AG04450 (cell line): ENCODE measurements at places on chromosomes 12 and 14.

- DNase-seq, result no peak
Observed at GRCh38 chr14:55706365-55706684, 126.3 kb downstream of the KTN1 start.

DNA sequence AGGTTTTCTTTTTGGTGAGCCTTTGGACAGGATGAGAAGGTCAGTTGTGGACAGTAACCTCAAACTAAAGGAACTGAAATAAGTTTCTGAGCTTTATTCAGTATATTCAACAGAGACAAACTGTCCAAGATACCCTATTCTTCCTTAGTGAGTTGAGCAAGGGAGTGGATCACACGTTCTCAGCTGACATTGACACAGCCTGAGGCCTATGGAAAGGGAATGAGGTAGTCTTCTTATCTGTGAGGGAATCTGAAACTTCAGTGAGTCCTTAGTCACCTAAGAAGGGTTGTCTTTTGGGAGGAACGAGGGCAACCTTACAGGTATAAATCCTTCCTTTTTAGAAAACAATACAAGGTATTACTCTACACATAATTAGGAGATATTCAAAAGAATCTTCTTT, 5.0 kb upstream of the NUBPL start:
- no peak for DNase-seq

GRCh38 chr14:103099081-103099732, 4.7 kb downstream of the EXOC3L4 start:
- DNase-seq, result no peak

- peak; percentile 66 for DNase-seq
Observed at GRCh38 chr12:60148109-60148508, 552.3 kb downstream of the SLC16A7 start.

DNA sequence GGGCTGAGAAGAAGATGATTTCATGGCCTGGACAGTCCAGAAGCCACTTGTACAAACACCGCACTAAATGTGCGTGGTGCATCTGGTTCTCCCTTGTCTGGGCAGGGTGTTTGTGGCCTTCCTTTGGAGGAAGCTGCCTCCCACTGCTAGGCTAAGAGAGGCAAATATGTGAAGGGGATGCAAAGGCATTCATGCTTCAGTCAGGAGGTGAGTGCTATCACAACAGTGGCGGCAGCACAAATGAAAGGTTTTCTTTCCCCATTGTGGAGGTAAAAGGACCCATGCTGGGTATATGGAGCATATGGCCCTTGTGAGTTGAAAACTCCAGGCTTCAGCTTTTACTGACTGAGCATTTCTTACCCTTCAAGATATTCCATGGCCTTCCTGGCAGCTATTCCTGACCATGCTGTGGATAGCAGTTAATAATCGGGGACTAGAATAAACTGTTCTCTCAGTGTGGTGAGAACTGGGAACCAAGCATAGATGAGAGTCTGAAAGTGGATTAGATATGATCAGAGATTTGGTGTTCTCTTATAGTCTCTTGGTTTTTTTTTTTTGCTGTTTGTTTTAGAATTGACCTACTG, 69.9 kb downstream of the MYRFL start:
- DNase-seq, result no peak

GRCh38 chr14:23099212-23099861, 4.0 kb downstream of the C14orf119 start:
- DNase-seq, result no peak

DNA sequence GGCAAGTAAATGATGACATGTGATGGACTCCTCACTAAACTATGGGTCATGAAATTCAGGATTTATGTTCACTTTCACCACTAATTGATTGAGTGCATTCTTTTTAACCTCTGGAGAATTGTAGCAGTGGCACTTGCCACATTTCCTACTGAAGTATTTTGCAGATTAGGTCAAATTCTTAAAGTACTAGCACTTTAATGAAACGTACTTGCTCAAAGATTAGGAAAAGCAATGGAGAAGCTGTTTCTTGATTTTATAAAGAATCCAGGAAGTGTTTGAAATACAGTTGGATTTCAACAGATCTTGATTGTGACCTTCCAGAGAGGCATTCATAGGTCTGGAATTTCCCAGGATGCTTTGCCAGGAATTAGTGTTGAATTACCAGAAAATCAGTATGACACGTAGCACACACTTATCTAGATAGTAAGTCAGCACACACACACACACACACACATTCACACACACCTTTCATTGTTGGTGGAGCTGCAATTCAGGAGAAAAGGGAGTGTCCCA, 162.6 kb downstream of the MYRFL start:
- DNase-seq, result peak; percentile 72

GRCh38 chr12:22850185-22850584, 225.2 kb downstream of the ETNK1 start:
- DNase-seq, result no peak

GRCh38 chr12:121114019-121114639, 18.5 kb upstream of the P2RX7 start:
- no peak for DNase-seq

DNA sequence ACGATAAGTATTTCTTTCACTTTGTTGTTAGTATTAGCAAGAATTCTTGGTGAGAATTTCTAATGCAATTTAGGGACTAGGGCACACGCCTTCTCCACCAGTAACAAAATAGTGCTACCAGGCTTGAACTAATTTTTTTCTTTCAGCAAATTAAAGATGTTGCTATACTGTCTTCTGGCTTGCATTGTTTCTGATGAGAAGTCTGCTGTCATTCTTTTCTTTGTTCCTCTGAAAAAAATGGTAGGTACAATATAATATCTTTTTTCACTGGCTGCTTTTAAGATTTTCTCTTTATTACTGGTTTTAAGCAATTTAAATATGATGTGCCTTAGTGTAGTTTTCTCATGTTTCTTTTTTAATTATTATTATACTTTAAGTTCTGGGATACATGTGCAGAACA, 171.2 kb downstream of the PCNX1 start:
- no peak for DNase-seq

- no peak for DNase-seq
Observed at GRCh38 chr14:99347561-99347960, 75.6 kb upstream of the BCL11B start.

GRCh38 chr12:41624571-41624970, 436.5 kb downstream of the PDZRN4 start:
- no peak for DNase-seq

DNA sequence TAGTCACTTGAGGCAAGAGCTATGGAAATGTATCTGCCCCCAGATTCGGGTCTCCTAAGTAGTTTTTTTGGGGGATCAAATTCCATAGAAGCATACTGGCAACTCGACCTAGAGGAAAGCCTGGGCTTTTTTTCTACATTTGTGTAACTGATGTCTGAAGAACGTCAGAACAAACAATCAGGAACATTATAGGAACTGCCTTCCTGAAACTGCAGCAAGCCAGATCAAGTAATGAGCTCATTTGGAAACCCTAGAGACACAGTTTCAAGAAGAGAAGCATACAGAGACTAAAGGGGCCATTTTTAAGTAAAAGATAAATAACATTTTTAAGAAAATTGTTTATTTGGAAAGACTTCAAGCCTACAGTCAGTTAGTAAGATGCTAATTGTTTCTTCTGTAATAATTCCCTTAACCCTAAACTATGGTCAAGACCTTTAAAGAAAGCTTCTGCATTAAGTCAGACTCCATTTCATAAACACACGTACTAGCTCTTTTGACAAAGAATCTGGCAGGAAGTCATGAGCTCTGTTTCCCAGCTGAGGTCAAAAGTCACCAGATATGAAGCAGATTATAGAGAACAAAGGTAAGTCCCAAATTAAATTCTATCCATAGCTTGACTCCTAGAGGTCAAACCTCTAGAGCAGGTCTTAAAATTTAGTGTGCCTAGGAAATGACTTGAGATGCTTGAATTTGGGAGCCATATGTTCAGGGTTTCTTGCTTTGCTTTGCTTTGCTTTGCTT, 112.8 kb downstream of the EGLN3 start:
- DNase-seq, result no peak

DNA sequence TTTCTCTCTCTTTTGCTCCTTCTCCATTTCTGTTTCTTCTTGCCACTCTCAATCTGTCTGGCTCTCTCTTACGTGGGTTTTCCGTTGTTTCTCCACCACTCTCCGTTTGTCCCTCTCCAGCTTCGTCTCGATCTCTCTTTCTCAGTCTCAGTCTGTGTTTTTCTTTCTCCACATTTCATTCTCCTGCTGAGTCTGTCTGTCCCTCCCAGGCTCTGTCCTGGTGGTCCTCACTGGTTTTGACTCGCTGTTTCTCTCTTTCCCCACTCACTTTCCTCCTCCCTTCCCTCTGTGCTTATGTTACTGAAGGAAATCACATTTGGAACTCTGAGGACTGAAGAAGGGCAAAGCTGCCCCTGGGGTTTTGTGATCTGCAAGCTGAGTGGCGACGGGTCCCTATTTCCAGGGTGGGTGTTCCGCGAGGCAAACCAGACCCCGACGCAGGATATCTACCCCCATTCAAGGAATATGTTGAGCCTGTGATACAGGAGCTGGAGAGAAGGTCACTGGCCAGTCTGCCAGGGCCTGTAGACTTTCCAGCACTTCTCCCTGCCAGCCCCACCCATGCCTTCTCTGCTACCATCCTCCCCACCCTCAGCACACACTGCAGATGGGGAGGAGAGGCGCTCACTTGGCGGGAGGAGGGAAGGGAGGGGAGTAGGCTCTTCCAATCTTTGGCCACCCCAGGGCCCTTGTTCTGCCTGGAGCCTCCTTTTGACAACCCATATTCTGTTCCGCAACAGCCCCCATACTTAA, 102.7 kb upstream of the MAP1LC3B2 start:
- DNase-seq, result no peak

DNA sequence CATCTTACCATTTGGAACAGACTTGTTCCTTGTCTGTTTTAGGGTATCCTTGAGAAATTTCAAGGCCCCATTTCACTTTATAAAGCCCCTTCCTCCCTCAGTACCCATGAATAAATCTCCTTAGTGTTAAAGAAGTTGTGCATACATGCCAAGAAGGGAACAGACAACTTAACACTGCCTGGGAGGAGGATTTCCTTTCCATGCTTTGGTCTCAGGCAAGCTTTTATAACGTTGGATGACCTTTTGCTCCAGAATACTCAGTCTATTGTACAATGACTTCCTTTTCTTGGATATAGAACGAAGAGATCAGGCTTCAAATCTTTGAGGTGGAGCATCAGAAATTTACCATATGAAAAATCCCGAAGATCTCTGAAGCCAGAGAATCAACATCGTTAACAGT, 551.4 kb downstream of the PRKD1 start:
- DNase-seq, result no peak

GRCh38 chr14:72104011-72104613, 171.9 kb downstream of the RGS6 start:
- DNase-seq, result no peak

- no peak for DNase-seq
Observed at GRCh38 chr12:8075935-8076334, 6.1 kb upstream of the NECAP1 start.

- DNase-seq, result no peak
Observed at GRCh38 chr12:54217774-54218241, 29.0 kb upstream of the SMUG1 start.

GRCh38 chr12:32000373-32001005, 41.3 kb downstream of the RESF1 start:
- DNase-seq, result no peak

- DNase-seq, result peak; percentile 65
Observed at GRCh38 chr14:100825713-100826331, at the start of gene MEG3. Gene MEG3 (plus strand): TSS chr14:100826118.

DNA sequence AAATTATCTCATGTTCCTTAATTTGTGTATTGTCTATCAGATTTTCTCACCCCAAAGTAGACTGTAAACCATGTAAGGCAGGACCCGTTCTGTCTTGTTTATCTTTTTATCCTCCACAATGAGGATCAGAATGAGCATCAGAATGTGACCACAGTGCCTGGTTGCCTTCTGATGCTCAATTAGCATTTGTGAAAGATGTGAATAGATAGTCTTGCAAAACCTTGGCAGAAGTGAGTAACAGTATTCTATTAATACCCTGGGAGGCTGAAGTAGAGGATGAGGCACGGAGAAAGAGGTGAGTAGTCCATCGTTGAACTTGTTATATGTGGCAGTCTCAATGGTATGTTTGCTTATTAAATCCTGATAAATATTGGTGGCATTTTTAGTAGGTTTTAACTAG, 781.4 kb downstream of the NRXN3 start:
- DNase-seq, result no peak

DNA sequence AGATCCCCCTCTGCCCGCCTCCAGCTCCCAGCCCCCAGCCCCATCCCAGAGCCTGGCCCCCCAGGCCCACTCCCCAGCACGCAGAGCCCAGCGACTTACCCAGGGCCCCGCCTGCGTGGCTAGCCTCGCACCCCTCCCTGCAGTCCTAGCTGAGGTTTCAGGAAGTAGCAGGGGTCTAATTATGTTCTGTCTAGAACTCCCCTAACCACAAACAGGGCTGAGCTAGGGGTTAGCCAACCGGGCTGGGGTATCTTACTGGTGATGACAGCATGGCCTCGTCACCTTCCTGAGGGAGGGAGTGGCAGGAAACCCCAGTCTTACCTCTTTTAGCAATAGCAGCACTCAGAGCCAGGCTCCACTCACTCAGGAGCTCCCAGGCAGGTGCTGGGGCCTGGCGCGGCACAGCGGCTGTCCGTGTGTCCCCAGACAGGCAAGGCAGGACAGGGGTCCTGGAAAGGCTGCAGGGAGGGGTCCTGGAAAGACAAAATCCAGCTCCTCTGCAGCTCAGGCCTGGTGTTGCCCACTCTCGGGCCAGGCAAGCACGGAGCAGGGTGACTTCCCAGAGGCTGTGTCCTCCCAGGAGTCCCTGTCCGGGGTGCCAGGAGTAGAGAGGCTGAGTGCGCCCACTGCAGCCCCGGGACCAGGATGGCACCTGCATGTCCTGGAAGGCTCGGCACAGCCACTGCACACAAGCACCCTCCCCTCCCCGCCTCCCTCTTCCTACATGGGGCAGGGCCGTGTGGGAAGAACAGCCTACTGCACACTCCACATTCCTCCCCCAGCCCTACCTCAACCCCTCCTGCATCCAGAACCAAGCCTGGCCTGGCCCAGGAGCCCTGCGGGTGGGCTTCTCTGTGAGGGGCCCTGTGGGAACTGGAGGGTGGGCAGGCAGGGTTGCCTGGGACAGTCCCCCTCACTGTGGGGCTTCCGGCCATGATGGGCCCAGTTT, at the start of gene GPR132:
Gene GPR132, minus strand, starts transcription at position 151 of the 949 bp plus-strand sequence. CDS start 10,010 bp downstream, outside the sequence.
- no peak for DNase-seq

DNA sequence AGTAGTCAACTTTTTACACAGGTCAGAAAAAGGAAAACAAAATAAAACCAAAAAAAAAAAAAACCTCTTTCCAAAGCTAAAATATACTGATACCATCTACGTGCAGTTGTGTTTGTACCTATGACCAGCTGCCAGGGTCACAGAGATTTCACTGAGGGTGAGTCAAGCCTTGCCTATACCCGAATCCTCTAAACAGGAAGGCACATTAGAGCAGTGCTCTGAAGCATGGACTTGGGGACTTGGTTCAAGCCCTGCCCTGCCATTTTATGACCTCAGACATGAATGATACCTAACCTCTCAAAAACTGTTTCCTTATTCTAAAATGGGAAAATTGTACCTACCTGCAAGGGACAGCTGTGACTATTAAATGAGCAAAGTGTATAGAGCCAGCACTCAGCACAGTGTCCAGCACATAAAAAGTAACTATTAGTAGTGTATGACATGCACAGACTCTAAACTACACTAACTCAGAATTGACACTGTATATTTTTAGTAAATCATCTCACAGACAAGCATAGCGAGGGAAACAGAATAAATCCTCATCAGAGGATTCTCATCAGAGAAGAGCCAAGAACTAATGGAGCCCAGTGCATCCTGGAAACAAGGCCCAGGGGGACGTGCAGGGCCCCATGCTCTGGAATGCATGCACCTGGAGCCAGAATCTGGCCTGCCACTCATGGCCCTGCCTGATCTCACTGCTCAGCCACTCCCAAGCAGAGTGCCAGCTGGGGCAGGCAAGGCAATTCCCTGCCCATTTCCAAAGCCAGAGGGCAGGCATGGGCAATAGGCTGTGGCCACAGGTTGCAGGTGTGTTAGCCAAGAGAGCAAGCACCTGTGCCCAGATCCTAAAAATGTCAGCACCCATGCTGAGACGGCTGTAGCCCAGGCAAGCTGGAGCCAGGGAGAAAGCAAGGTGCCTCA, 57.0 kb downstream of the NT5DC3 start:
- no peak for DNase-seq
